ENCODE measurements at places on chromosomes 12 and 14. TPM values are rescaled to one million over a fixed set of nuclear protein-coding genes. Genes with fewer than 3 reads are reported as not detected.

- no peak for DNase-seq
- no peaks in the 10 kb centered on the region for H3K27me3 ChIP-seq
- H3K4me1 ChIP-seq, result no peaks in the 10 kb centered on the region
- H3K36me3 ChIP-seq, result no peaks in the 10 kb centered on the region
- H3K4me3 ChIP-seq, result no peak overlapping the region
- no peak overlapping the region for H3K27ac ChIP-seq
These were observed 121.9 kb downstream of the SPTSSA start for GRCh38 chr14:34340025-34340625.

Gene TMTC2
- 17.2 TPM for total RNA-seq

- no peaks in the 10 kb centered on the region for H3K36me3 ChIP-seq
- H3K27me3 ChIP-seq, result no peaks in the 10 kb centered on the region
- no peak overlapping the region for H3K27ac ChIP-seq
- peak; percentile 50 for DNase-seq
These were observed 131.6 kb downstream of the KSR2 start for GRCh38 chr12:117836999-117837736.

Gene LRFN5
- 2.1 TPM for total RNA-seq

GRCh38 chr14:54894995-54895394 lies 7.6 kb downstream of the GCH1 start:
- no peak overlapping the region for H3K27ac ChIP-seq
- DNase-seq, result no peak
- H3K4me3 ChIP-seq, result no peak overlapping the region
- no peaks in the 10 kb centered on the region for H3K27me3 ChIP-seq

- no peak overlapping the region for H3K4me3 ChIP-seq
- no peaks in the 10 kb centered on the region for H3K27me3 ChIP-seq
- H3K27ac ChIP-seq, result no peak overlapping the region
- no peak for DNase-seq
- H3K36me3 ChIP-seq, result no peaks in the 10 kb centered on the region
These were observed 346.4 kb upstream of the ATP2B1 start for GRCh38 chr12:90055071-90055470.

Gene SLC17A8
- 0.13 TPM for total RNA-seq

Gene KLRG1
- 2.0 TPM for total RNA-seq

DNA sequence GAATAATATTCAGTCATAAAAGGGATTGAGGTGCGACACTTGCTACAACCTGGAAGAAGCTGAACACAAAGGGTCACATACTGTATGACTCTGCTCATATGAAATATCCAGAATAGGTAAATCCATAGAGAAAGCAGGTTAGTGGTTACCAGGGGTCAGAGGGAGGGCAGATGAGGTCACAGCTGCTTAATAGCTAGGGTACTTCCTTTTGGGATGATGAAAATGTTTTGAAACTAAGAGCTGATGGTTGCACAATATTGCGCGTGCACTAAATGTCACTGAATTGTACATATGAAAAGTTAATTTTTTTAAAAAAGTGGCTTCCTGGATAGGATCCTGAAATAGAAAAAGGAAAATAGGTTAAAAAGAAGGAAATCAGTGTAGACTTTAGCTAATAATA lies 23.8 kb downstream of the NEUROD4 start:
- H3K27me3 ChIP-seq, result no peaks in the 10 kb centered on the region
- DNase-seq, result no peak
- no peaks in the 10 kb centered on the region for H3K36me3 ChIP-seq
- H3K4me1 ChIP-seq, result peaks cover 26% of the 10 kb centered on the region
- no peak overlapping the region for H3K27ac ChIP-seq

GRCh38 chr14:58488550-58488949 lies 61.0 kb downstream of the KIAA0586 start:
- H3K27ac ChIP-seq, result no peak overlapping the region
- H3K36me3 ChIP-seq, result no peaks in the 10 kb centered on the region
- no peaks in the 10 kb centered on the region for H3K27me3 ChIP-seq
- no peak overlapping the region for H3K4me3 ChIP-seq

GRCh38 chr14:74062809-74063150 lies 21.5 kb downstream of the ALDH6A1 start:
- no peak overlapping the region for H3K27ac ChIP-seq
- no peaks in the 10 kb centered on the region for H3K27me3 ChIP-seq
- no peaks in the 10 kb centered on the region for H3K4me1 ChIP-seq

DNA sequence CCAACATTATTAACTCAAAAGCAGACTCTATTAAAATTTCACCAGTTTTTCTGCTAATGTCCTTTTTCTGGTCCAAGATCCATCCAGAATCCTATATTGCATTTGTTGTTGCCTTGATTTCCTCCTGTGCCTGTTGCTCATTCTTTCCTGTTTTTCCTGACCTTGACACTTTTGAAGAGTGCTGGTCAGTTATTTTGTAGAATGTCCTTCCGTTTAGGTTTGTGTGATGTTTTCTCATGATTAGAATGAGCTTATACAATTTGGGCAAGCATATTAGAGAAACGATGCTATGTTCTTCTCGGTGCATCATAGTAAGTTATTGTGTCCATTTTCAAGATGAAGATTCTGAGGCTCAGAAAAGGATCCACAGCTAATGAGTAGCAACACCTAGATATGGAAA lies 33.9 kb downstream of the PHLDA1 start:
- no peaks in the 10 kb centered on the region for H3K27me3 ChIP-seq
- no peaks in the 10 kb centered on the region for H3K36me3 ChIP-seq
- H3K4me3 ChIP-seq, result no peak overlapping the region
- H3K4me1 ChIP-seq, result no peaks in the 10 kb centered on the region
